ENCODE measurements at places on chromosomes 5 and 9. TPM values are rescaled to one million over a fixed set of nuclear protein-coding genes. Genes with fewer than 3 reads are reported as not detected.

Gene EQTN
- not detected for total RNA-seq

Gene FOXD4
- 0.76 TPM for total RNA-seq

Gene FOXD4L6
- not detected for total RNA-seq

Gene DMRT3
- total RNA-seq: 1.7 TPM

GRCh38 chr5:5188376-5189050 is 48.4 kb downstream of the ADAMTS16 start:
- no peak overlapping the region for H3K27ac ChIP-seq
- no peaks in the 10 kb centered on the region for H3K4me1 ChIP-seq
- DNase-seq: no peak
- H3K36me3 ChIP-seq: no peaks in the 10 kb centered on the region
- H3K27me3 ChIP-seq: no peaks in the 10 kb centered on the region

GRCh38 chr5:171898386-171898785 is 108.1 kb downstream of the FBXW11 start:
- no peaks in the 10 kb centered on the region for H3K36me3 ChIP-seq
- H3K27me3 ChIP-seq: no peaks in the 10 kb centered on the region
- no peak overlapping the region for H3K27ac ChIP-seq
- no peak for DNase-seq

DNA sequence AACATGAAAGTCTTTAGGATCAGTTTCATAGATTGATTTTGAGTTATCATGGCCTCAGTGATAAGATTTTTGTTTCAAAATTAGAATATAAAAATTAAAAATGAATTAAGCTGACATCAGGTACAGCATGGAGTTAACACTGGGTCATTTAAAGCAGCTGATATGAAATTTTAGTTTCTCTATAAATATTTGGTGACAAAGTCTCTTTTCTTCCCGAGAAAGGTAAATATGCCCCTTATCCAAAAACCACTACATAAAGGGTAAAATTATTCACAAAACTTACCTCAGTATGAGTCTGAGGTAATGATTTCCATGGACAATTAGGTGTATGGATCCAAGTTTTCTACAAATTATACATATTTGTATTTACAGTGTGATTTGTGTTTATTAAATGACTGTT is 121.5 kb upstream of the PJA2 start:
- H3K4me3 ChIP-seq: no peak overlapping the region
- H3K4me1 ChIP-seq: peaks cover 2% of the 10 kb centered on the region
- no peak overlapping the region for H3K27ac ChIP-seq
- DNase-seq: no peak
- no peaks in the 10 kb centered on the region for H3K27me3 ChIP-seq
- no peaks in the 10 kb centered on the region for H3K36me3 ChIP-seq

DNA sequence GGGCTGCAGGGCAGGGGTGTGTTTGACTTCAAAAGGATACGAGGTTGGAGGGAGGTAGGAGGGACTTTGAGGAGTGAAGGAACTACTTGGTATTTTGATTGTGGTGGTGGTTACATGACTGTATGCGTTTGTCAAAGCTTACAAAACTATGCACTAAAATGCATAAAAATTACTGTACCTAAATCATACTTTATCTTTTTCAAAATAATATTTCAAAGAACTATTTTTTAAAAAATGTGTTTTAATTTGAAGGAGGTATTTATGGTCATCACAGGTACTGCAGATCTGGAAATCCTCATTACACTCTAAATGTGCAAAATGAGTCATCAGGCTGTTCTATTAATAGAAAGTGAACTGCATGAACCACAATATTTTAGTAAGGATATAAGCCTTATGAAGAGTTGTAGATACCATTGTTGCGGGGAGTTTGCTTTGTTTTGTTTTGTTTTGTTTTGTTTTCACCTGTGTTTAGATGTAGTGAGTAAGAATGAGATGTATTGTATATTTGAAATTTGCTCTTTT is 116.9 kb downstream of the ARRDC3 start:
- H3K27me3 ChIP-seq: no peaks in the 10 kb centered on the region
- no peaks in the 10 kb centered on the region for H3K4me1 ChIP-seq
- no peak overlapping the region for H3K27ac ChIP-seq
- no peaks in the 10 kb centered on the region for H3K36me3 ChIP-seq
- DNase-seq: no peak
